HT1080 (cell line): ENCODE measurements at places on chromosomes 2 and 18.

GRCh38 chr2:72115110-72116080, 32.3 kb downstream of the CYP26B1 start:
- peak; percentile 98 for DNase-seq

DNA sequence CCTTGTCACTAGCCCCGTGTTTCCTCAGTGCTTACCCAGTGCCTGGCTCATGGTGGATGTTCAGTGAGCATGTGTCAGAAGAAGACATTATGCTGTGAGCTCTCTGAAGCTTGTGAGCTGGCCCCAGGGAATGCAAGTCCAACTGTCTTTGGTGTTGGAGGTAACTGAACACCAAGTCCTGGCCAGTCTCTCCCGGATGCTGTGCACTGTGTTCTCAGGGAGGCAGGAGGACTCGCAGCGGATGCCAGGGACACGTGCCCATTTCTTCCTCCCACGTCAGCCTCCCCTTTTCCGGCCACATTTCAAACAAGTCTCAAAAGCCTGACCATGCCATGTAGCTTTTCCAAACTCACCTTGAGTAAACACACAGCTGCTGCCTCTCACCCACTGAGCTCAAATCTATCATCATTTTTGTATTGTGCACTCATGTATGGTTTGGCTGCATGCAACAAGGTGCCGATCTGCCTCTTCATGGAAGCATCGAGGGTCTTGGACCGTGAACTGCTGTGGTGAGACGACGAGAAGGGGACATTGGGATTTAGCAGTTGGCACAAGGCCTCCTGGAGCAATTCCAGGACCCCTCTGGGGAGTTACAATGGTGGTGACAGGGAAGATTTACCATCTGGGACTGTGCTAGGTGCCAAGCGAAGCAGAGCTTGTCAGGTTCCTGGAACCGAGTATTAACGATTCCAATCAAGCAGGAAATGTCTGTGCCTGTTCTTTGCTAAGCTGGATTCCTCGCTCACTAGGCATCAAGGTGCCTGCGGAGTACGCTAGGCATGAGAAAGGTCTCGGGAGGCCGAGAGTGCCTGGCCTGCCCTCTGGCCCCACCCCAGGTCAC, 44.4 kb upstream of the MGAT4A start:
- DNase-seq = peak; percentile 49

GRCh38 chr2:44722026-44722625, 219.4 kb upstream of the SIX3 start:
- no peak for DNase-seq

DNA sequence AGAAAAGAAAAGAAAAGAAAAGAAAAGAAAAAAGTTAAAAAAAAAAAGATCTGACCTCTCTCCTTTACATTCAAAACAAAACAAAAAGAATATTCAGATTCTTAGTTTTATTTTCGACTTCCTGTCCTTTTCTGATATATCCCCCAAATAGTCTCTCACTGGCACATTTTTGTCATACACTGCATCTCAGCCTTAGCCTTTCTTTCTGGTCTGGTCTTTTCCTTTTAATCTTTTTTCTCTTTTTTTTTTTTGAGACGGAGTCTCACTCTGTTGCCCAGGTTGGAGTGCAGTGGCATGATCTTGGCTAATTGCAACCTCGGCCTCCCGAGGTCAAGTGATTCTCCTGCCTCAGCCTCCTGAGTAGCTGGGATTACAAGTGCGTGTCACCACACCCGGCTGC, 1.6 kb upstream of the RIOK3 start:
- no peak for DNase-seq

GRCh38 chr18:32135625-32136024, 44.0 kb downstream of the RNF138 start:
- DNase-seq = no peak

DNA sequence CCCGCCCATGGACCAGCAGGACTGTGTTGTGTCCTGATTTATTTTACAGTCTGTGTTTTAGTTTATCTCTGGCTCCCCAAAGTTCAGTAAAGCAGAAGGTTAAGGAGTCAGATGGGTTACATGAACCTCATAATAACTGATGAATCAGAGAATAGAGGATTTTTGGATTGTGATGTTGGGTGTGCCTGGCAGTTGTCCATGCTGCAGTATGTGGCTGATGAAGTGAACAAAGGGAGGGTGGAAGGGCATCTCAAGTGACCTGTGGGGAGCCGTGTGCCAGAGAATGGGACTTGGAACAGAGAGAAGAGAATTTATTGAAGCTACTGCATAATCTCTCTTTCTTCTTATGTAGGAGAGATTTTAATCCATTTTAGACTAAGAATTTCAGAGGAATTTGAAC, 145.5 kb downstream of the MAP4K4 start:
- DNase-seq = no peak

DNA sequence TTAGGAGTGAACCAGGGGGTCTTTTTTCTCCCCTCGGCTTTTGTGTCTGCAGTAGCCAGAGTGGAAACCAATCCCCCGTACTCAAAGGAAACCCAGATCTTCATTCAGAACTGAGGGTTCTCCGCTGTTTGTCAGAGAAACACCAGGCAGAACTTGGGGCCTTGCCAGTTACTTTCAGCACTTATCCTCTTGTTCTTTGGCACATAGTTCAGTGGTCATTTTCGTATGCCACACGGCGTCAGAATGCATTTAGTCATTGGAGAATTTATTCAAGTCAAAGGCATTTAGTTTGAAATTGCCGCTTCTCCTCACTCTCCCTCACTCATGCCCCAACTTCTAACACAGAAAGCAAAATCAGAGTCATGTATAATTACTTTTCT, 102.9 kb downstream of the CABLES1 start:
- peak; percentile 45 for DNase-seq

GRCh38 chr2:635687-636621, 41.3 kb downstream of the TMEM18 start:
- DNase-seq = no peak

DNA sequence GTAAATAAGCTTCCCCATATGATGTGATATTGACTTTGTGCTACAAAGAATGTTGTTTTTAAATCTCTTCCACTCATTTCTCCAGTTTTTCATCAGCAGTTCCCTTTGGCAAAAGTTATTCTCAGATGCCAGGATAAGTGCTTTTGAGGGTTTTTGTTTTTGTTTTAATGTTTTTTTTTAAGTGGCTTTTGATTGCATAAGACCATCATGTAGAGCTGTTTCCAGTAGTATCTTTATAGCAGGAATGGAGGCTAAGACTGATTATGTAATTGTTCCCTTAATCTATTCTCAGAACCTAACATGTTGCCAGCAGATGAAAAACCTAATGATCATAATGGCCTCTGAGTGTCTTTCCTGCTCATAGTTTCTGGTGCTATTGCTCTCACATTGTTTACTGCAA, 77.9 kb downstream of the CABLES1 start:
- no peak for DNase-seq

DNA sequence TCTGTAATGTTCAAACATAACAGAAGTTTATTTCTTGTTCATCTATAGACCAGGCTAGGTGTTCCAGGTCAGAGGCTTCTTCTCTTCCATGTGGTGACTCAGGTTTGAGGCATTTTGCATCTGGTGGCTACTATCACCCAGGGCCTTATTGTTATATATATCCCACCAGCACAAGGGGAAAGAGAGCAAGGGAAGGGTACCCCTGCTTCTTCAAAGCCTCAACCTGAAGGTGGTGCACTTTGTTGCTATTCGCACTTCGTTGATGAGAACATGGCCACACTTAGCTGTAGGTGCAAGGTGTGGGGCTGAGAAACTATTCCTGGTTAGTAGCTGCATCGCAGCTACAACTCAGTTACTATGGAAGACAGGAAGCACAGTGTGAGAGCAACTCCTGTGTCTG, 27.4 kb upstream of the SLC3A1 start:
- DNase-seq = peak; percentile 44

DNA sequence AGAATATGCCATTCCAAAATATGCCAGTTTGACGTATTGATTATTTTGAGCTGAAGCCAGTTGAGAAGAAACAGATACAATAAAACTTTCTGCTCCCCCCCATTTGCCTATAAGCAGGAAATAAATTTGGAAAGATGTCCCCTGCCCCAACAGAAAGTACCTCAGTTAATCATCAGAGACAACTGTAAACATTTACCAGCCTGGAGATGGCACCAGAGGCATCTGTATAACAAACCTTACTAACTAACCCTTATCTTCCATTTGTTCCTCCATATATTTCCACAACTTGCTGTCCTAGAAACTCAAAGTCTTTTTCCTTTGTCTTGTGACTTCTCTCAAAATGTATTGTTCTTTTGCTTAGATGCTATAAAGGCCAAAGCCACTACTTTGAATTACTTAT, 93.8 kb downstream of the AKAIN1 start:
- no peak for DNase-seq

GRCh38 chr2:129103936-129104878, 785.5 kb upstream of the HS6ST1 start:
- no peak for DNase-seq

DNA sequence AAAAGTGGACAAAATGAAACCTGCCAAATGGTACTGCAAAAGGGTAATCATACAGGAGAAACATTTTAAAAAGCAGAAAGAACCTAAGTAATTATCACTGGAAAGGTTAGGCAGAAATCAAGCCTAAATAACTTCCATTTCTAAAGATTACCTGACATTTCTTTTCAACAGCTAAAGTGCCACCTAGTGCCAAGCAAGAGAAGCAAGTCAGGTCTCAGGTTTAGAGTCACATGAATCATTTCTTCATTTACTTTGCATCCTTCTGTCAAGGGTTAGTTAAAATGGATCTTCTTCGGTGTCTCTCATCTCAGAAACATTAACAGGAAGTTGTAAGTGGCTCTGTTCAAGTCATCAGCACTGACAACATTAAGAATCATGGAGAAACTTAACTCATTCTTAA, 90.3 kb downstream of the AKAIN1 start:
- no peak for DNase-seq

- peak; percentile 25 for DNase-seq
Measured at GRCh38 chr2:41595240-41595639, 452.6 kb upstream of the PKDCC start.

GRCh38 chr18:61679836-61680235, 213.0 kb downstream of the RNF152 start:
- no peak for DNase-seq

- DNase-seq = no peak
Measured at GRCh38 chr2:234874347-234875046, 77.3 kb upstream of the SH3BP4 start.

- peak; percentile 69 for DNase-seq
Measured at GRCh38 chr18:73283032-73283431, 415.2 kb upstream of the NETO1 start.

- DNase-seq = no peak
Measured at GRCh38 chr2:96503637-96504243, 1.4 kb downstream of the NEURL3 start.

GRCh38 chr2:181814057-181814491, 77.5 kb upstream of the ITPRID2 start:
- peak; percentile 27 for DNase-seq

- no peak for DNase-seq
Measured at GRCh38 chr18:26802330-26803200, 62.9 kb downstream of the AQP4 start.

GRCh38 chr18:7447318-7448028, 119.6 kb upstream of the PTPRM start:
- DNase-seq = peak; percentile 25

DNA sequence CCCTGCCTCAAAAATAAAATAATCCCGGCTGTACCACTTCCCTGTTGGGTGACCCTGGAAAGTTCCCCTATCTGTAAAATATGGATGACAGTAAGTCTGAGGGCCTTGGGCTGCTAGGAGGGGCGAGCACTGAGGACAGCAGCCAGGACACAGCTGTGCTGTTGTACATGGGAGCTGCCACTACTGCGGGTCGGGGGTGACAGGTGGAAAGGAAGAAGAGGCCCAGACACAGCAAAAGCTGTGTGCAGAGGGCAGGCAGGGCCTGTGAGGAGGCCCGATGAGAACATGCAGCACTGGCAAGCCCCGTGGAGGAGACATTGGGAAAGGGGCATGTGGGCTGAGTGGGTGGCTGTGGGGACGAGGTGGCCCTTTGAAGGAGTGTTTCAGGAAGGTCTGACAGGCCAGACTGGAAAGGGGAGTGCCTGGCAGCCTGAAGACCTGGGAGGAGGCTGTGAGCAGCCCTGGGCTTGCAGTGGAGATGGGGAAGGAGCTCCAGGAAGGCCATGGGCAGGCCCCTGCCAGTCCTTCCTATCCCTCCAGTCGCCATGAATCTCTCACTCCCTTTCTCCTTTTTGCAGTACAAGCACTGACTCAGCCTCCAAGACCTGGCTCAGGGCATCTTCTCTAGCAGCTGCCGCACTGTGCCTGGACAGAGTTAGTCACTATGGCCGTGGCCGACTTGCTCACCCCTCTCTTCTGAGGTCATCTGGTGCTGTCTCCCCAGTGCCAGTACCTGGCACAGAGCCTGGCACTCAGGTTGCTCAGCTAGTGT, 28.9 kb upstream of the SEMA4C start:
- DNase-seq = peak; percentile 31

DNA sequence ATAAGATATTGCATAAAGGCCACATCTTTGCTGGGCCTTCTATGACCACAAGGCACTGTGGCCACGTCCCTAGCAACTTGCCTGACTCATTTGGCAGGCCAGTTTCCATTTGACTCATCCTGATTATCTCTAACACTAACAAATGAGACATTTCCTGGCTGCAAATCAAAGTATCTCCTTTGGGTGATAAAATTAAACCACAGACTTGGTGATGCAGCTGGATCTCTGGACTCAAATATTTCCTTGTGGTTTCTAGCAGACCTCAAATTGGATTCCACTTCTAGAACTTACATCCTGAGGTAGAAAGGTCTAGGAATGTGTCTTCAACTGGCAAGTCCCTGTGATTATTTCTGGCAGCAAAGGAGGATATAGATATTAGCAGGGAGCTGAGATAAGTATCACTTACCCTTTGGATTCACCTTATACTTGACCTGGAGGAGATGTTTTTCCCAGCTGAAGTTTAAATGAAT, 167.9 kb upstream of the NXPH2 start:
- peak; percentile 100 for DNase-seq

DNA sequence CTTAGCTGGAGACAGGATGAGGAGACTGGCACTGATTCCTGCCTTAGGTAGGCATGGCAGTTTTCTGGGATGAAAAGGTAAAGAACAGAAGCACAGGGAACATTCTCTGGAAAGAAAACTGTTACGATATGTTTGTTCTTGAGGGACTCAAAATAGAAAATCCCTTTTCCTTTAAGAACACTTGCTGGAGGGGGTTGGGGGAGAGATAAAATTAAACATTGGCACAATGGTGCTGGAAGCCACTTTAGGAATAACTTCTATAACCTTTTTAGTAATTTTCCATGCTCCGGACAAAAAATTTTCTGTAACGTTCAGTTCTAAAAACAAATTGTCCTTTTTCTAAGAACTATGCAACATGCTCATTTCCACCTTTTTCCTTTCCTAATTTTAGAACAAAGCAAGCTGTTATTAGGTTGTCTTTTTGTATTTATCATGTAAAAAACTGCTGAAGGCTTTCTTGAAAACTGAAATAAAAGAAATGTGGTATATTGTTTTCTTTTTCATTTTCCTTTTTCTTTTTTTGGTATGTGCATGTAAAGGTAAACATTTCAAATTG, 343.8 kb downstream of the EPHA4 start:
- DNase-seq = no peak
